ENCODE measurements at places on chromosomes 12 and 14. TPM values are rescaled to one million over a fixed set of nuclear protein-coding genes. Genes with fewer than 3 reads are reported as not detected.

Gene AP5M1
- 4.7 TPM for polyA plus RNA-seq

Gene FBRSL1
- 15.6 TPM for polyA plus RNA-seq

Gene CLEC4D
- 0.02 TPM for polyA plus RNA-seq

Gene RASAL1
- 43.4 TPM for polyA plus RNA-seq

Gene KICS2
- polyA plus RNA-seq = 4.1 TPM

Gene LRRC10
- not detected for polyA plus RNA-seq

Gene NUP37
- 26.8 TPM for polyA plus RNA-seq

Gene ART4
- 0.14 TPM for polyA plus RNA-seq

Gene LRP1-AS
- not detected for polyA plus RNA-seq

Gene CISTR
- not detected for polyA plus RNA-seq

Gene ADAM20
- polyA plus RNA-seq = 0.28 TPM

Gene CERS5
- 21.0 TPM for polyA plus RNA-seq

Gene VDR
- polyA plus RNA-seq = 8.8 TPM

Gene SIRT4
- polyA plus RNA-seq = 0.55 TPM

Gene DBX2
- polyA plus RNA-seq = 0.01 TPM

Gene FOXN4
- not detected for polyA plus RNA-seq

Gene WSCD2
- polyA plus RNA-seq = 0.51 TPM

Gene RCOR1
- 11.8 TPM for polyA plus RNA-seq

Measured in esophagus (tissue), 2 donors.